ENCODE measurements at places on chromosomes 13 and 19.

GRCh38 chr19:57978586-57979289, 4.4 kb upstream of the C19orf18 start:
- DNase-seq = no peak

DNA sequence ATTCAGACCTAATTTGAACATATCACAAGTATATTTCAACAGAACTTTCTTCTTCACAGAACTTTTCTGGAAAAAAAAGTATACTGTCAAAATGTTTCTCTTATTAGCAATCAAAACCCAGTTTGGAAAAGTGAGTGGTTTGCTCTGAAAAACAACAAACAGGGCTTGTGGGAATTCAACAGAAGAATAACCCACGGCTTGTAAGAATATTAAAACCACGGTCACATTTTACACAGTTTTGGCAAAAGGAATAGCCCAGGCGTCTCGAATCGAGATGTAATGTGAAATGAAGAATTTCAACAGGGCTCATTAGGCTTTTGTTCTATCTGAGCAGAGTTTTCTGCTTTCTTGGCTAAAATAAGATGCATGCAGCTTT, 70.7 kb downstream of the COL4A2 start:
- no peak for DNase-seq

DNA sequence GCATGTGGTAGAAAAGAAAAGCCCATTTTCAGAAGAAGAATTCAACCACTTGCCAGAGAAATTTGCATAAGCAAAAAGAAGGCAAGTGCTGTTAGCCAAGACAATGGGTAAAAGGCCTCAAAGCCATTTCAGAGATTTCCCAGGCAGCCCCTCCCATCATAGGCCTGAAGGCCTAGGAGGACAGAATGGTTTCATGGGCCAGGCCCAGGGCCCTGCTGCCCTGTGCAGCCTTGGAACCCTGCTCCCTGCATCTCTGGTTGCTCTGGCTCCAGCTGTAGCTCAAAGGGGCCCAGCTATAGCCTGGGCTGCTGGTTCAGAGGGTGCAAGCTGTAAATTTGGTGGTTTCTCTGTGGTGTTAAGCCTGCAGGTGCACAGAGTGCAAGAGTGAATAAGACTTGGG, 212.8 kb downstream of the EFNB2 start:
- DNase-seq = no peak

GRCh38 chr19:1576242-1577089, 8.3 kb upstream of the MEX3D start:
- no peak for DNase-seq

- DNase-seq = peak; percentile 46
Measured at GRCh38 chr13:73754727-73755292, 379.4 kb downstream of the KLF12 start.

GRCh38 chr19:44796701-44797115, 12.2 kb upstream of the BCAM start:
- DNase-seq = peak; percentile 92

DNA sequence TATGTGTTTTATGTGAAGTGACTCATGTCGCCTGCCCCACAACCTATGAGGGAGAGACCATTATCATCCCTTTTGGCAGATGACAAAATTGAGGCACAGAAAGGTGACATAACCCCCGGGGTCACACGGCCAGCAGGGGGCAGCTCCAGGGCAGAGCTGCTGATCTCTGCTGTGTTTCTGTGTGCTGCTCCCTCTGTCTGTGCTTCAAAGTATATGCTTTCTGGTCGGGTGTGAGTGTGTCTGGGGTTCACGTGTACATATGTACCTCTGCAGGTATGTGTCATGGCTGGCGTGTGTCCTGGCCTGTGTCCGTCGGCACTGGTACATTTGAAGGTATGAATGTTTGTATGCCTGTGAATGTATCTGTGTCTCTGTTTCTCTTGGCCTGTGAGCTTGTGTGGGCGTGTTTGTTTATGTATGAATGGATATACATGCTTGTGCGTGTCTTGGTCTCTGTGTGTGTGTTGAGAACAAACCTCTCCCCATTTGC, 7.1 kb downstream of the LIPE start:
- DNase-seq = no peak

GRCh38 chr13:95660981-95661581, 15.9 kb upstream of the DNAJC3 start:
- peak; percentile 42 for DNase-seq

GRCh38 chr19:35357867-35358573, at the start of gene FFAR3:
FFAR3 (plus strand) TSS chr19:35358460; CDS start chr19:35358891, 431 bp downstream.
- no peak for DNase-seq

- no peak for DNase-seq
Measured at GRCh38 chr19:43636121-43636683, 3.4 kb downstream of the CADM4 start.

GRCh38 chr13:84294576-84294975, 412.3 kb upstream of the SLITRK1 start:
- no peak for DNase-seq

DNA sequence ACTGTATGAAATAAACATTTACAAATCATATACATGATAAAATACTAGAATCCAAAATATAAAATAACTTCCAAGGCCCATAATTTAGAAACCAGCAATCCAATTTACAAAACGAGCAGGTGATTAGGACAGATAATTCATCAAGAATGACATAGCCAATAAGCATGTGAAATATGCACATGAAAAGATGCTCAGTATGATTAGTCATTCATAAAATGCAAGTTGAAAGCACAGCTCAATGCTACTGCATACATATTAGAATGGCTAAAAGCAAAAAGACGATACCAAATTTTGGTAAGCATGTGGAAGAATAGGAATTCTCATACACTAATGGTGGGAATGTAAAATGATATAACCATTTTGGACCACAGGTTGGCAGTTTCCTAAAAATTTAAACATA, 837.2 kb upstream of the MIR17HG start:
- DNase-seq = no peak

DNA sequence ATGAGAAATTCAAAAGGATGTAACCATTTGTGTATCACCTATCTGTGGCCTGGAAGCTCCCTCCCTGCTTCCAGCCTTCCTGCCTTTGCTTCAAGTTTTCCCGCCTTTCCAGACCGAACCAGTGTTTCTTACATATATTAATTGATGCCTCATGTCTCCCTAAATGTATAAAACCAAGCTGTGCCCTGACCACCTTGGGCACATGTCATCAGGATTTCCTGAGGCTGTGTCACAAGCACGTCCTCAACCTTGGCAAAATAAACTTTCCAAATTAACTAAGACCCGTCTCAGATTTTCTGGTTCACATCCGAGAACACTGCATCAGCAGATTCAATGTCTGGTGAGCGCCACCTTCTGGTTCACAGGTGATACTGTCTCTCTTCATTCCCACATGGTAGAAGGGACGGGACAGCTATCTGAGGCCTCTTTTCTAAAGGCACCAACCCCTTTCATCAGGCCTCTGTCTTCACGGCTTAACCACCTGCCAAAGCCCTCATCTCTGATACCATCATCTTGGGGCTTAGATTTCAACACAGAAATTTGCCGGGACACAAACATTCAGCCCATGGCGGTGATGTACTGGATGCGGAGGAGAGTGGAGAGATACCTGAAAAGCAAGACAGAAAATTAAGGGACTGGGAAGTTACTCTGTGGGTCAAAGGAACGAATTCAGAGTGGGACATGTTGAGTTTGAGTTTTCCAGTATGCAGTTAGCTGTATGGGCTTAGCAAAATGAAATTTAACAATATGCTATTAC, 58.7 kb upstream of the PABPC3 start:
- DNase-seq = peak; percentile 41

GRCh38 chr13:113809934-113810333, 50.9 kb downstream of the TMEM255B start:
- no peak for DNase-seq

DNA sequence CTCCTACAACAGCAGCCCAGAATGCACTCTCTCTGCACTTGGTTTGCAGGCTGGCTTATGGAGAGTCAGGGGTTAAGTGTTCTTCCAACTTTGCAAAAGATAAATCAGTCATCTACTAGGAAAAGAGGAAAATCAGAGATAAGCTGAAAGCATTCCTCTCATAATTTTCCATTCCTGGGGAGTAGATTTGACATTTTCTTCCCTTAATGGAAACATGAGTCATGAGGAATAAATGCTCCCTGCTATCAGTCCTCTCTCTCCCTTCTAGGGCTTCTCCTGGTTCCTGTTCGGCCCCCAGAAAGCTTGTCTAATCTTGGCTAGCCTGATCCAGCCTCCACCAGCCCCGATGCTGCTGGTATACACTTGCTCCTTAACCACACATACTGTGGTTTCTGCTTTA, 28.4 kb upstream of the ENOX1 start:
- no peak for DNase-seq

DNA sequence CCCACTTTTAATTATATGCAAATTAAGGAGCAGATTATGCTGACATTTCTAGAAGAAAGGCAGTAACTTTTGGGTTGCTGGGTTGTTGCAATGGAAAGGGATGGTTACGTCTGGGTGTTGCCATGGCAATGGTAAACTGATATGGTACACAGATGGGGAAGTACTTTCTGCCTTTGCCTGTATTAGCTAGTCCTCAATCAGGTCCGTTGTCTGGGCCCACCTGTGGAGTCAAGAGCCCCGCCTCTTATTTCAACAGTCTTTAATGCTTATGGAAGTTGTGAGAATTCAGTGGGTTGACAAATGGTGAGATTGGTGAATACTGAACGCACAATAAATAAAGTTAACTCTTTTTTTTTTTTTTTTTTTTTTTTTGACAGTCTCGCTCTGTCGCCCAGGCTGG, 30.6 kb upstream of the DPP9 start:
- DNase-seq = no peak

- no peak for DNase-seq
Measured at GRCh38 chr19:51733742-51734522, 10.1 kb upstream of the HAS1 start.

GRCh38 chr13:39034085-39034484, 3.8 kb downstream of the PROSER1 start:
- DNase-seq = no peak

DNA sequence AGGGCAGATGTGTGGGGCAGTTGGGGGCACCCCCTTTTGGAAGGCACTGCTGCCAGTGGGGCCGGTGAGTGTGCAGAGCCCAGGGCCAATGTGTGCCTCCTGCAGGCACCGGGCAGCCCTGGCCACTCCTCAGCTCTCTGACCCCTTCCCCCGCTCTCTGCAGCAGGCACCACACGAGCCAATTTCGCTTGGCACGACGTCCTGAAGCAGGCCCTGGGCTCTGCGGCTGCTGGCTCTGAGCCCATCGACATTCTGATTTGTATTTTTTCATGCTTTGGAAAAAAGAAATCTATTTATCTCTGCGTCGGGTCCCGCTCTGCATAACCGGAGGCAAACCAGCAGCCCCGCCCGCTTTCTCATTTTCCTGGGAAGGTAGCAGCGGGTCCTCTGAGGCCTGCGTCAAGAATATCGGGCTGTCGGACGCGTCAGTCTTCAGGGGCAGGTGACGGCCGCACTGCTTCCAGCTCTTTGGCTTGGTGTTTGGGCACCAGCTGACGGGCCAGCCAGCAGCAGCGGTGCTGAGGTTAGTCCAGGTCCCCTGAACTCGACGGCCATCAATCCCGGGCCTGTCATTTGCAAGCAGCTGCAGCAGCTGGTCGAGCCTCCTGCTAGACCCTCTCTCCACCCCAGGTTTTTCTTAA, 134.3 kb downstream of the KDM4B start:
- peak; percentile 42 for DNase-seq

GRCh38 chr13:48804821-48805601, 151.3 kb downstream of the CYSLTR2 start:
- DNase-seq = no peak

DNA sequence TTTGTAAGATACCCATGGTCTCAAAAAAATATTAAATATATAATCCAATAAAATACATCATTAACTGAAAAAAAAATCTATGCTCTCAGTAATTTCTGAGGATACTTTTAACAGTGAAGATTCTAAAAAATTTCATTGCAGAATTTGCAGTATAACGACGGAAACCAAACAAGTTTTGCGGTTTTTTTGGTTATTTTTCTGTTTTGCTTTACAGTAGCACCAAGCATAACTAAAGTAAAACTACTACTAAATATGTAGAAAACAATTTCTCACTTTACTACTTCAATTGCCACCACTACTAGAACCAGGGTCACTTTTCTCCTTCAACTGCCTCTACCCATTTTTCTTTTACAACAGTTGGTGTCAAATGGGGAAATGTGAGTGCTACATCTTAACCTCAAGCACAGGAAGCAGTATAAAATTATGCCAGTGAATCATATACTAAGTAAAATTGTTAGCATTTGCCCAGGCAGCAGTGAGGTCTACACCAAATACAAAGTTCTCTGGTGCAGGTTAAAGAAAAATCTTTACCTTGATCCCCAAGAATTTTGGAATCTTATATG, 24.1 kb downstream of the MICU2 start:
- no peak for DNase-seq

GRCh38 chr19:1923319-1923718, 17.7 kb upstream of the CSNK1G2 start:
- DNase-seq = no peak

DNA sequence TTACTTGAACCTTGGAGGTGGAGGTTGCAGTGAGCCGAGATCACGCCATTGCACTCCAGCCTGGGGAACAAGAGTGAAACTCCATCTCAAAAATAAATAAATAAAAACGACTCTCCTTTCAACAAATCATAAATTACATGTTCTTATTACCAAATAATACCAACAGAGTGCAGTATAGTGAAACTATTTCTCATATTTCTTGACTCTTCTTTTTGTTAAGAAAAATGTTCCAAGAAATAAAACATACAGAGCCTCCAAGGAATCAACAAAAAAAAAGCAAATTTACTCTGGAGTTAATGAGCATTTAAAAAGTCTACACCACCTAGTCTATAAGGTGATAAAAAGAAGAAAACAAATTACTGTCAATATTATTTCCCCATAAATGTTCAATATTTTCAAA, 188.8 kb downstream of the KLF12 start:
- DNase-seq = no peak

DNA sequence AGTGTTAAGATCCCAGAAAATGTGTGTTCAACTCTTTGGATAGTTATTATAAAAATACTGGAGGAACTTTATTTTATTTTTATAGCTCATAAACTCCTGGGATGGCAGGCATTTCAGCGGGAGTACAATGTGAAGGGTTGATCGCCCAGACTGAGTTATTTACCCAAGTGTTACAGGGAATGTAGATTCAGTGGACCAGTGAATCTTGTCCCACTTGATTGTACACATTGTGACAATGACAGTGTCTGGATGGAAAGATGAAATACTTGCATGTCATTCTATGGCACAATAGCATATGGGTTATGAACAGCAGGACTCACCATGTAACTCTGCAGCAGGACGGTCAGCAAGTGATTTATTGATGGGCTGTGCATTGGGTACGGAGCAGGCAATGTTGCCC, 20.3 kb downstream of the OLFM4 start:
- DNase-seq = no peak

DNA sequence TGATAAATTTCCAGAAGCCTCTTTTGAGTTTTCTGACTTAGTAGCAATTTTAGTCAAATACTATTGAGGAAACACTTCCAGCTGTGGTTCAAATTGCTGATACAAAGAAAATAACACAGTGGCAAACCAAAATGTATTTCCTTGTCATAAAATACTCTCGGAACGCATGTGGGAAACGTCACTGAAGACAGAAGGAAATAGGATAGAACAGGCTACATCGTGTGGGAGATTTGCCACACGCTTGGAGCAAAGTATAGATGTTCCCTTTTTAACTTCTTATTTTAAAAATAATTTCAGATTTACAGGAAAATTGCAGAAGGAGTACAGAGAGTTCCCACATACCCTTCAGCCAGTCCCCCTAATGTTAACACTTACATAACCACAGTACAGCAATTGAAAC, 88.8 kb downstream of the ING1 start:
- DNase-seq = no peak

Data from NCI-H2081 (cell line).